ENCODE measurements at places on chromosomes 5 and 9.

- no peaks in the 10 kb centered on the region for H3K36me3 ChIP-seq
- no peak overlapping the region for H3K27ac ChIP-seq
- no peak for DNase-seq
- H3K27me3 ChIP-seq, result no peaks in the 10 kb centered on the region
- H3K4me1 ChIP-seq, result no peaks in the 10 kb centered on the region
These were observed 371.9 kb downstream of the NDUFS4 start for GRCh38 chr5:53932351-53932750.

- peak; percentile 70 for DNase-seq
- H3K27ac ChIP-seq, result peak overlapping the region; percentile 94
- peaks cover 46% of the 10 kb centered on the region for H3K4me1 ChIP-seq
- peak overlapping the region; percentile 1 for H3K4me3 ChIP-seq
- H3K27me3 ChIP-seq, result no peaks in the 10 kb centered on the region
These were observed 174.0 kb downstream of the NR3C1 start for GRCh38 chr5:143229426-143229895.

DNA sequence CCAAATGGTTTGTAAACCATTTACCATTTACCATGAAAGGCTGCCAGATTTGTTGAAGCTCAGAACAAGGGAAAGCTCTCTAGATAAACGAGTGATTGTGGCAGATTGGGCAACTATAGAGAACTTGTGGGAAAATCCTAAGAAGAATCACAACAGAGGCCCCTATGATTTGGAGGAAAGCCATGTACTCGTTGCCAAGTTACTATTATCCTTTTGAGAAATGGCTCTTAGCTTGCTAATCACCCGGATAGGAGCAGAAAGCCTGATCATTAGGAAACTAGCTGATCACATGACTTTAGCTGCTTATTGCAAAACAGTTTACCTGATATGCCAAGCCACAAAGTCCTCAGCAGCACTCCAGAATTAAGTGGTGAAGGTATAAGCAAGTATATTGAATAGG, 23.5 kb upstream of the ATG10 start:
- H3K36me3 ChIP-seq, result no peaks in the 10 kb centered on the region
- no peak overlapping the region for H3K4me3 ChIP-seq
- H3K27me3 ChIP-seq, result no peaks in the 10 kb centered on the region
- H3K4me1 ChIP-seq, result no peaks in the 10 kb centered on the region
- DNase-seq, result no peak
- H3K27ac ChIP-seq, result no peak overlapping the region

DNA sequence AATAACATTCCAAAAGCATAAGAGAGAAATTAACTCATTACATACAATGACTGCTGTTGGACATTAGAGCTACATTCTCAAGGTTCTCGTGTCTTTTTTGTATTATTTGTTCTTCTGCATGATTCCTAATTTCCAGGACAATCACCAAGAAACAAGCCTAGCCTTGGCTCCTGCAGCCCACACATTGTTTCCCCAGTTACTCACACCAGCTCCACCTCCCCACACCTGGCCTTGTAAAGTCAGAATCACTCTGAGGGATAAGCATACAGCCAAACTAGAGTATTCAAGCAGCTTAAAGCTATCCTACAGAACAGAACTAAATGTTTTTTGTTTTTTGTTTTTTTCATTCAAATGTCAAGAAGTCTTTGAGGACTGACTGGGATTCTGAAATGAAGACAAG, 189.2 kb downstream of the HINT1 start:
- no peak overlapping the region for H3K4me3 ChIP-seq
- peaks cover 5% of the 10 kb centered on the region for H3K27me3 ChIP-seq
- no peaks in the 10 kb centered on the region for H3K4me1 ChIP-seq
- H3K36me3 ChIP-seq, result no peaks in the 10 kb centered on the region

- H3K36me3 ChIP-seq, result no peaks in the 10 kb centered on the region
- no peak for DNase-seq
- no peak overlapping the region for H3K4me3 ChIP-seq
- no peaks in the 10 kb centered on the region for H3K4me1 ChIP-seq
- no peaks in the 10 kb centered on the region for H3K27me3 ChIP-seq
These were observed 20.9 kb upstream of the HAPLN1 start for GRCh38 chr5:83741571-83741970.

GRCh38 chr9:26437056-26437711, 455.4 kb downstream of the CAAP1 start:
- no peaks in the 10 kb centered on the region for H3K4me1 ChIP-seq
- H3K36me3 ChIP-seq, result no peaks in the 10 kb centered on the region
- H3K4me3 ChIP-seq, result no peak overlapping the region
- H3K27ac ChIP-seq, result no peak overlapping the region
- H3K27me3 ChIP-seq, result no peaks in the 10 kb centered on the region
- no peak for DNase-seq
